ENCODE measurements at places on chromosomes 16 and 17.

GRCh38 chr16:80015566-80015965, 415.0 kb upstream of the MAF start:
- no peak for DNase-seq

- no peak for DNase-seq
Observed at GRCh38 chr17:39104046-39104445, 47.4 kb downstream of the PLXDC1 start.

DNA sequence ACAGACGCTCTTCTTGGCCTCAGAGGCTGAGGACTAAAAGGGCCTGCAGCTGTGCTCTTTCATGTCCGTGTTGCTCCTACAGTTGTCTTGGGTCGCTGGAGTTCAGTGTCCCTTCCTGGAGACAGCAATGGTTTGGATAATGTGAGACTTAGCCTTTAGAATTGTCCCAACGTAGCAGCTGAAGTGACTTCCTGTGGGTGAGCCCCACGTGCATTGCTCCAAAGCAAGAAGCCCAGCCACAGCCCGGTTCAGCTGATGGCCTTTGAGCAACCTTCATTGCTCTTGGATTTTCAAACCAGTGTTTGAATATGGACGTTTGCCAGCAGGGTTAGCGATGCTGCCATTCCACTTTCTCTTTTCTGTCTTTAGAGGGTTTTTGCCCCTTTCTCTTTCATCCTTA, 19.7 kb downstream of the TMEM11 start:
- DNase-seq = no peak

GRCh38 chr17:50630524-50631194, 4.0 kb upstream of the ABCC3 start:
- DNase-seq = peak; percentile 73

GRCh38 chr17:77332034-77332971, 191.5 kb downstream of the SEC14L1 start:
- peak; percentile 48 for DNase-seq

GRCh38 chr16:31471241-31471874, 594 bp upstream of the TGFB1I1 start:
- DNase-seq = no peak

- no peak for DNase-seq
Observed at GRCh38 chr17:62919388-62919787, 46.6 kb upstream of the TANC2 start.

DNA sequence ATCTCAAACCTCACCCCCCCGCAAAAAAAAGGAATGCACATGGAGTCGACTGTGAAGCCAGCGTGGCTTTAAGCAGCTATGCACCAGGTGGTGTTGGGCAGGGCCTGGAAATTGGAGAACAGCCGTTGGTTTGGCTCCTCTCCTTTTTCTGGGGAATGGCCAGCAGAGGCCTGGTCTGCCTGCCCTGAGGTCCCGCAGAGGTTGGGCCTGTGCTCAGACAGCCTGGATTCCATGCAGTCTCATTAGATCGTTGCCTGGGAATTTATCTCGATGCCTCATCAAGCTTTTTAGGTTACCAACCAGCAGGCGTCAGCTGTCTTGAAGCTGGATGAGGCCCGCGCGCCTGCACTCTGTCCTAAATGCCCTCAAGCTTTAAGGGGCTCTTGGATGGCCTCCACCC, 9.8 kb downstream of the SLC12A3 start:
- no peak for DNase-seq

GRCh38 chr17:27991462-27991993, 50.9 kb upstream of the NLK start:
- DNase-seq = no peak

- DNase-seq = no peak
Observed at GRCh38 chr16:23679986-23680336, 1.3 kb downstream of the PLK1 start.

DNA sequence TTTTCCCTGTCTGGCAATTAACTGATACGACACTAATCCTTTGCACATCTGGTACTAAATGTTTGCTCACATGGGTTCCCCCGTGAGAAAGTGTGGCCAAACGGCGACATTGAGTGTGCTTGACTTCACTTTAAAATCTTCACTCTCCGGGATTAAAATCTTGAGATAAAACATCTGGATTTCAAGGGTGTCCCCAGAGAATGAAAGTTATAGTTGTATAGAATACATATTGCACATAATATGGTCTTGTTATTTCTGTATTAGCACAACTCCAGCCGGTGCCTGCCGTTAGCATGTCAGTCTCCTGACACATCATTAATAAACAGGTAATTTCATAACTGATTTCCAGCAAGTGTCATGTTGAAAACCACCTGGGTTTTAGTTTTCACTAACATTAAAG, 749.0 kb upstream of the SOX9 start:
- no peak for DNase-seq

DNA sequence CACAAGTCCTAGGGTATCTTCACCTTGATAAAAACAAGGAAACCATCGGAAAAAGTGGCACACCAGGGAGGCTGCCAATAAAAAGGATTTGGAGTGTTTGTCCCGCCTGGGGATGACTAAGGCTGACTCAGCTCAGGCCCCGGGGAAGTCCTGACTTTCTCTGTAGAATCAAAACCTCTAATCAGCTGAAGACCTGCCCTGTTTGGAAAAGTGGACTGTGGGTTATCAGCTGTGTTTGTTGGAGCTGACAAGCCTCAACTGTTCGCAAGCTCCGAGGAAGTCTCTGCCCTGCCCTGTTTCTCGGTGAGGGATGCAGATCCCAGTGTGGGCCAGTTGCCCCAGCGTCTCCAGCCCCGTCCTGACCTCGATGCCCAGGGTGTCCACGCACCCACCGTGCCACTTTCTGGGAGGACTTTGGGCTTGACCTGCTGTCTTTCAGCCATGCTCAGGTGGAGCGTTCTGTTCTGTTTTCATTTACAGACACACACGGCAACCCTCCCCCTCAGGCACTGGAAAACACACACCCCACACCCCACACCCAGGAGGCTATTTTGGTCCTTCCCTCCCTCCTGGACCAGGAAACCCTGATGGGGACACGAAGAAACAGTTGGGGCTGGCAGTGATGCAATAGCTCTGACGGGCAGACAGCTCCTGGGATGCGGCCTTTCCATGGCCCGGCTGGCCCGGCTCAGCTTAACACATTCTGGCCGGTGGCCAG, 27.6 kb upstream of the PITPNA start:
- DNase-seq = no peak

DNA sequence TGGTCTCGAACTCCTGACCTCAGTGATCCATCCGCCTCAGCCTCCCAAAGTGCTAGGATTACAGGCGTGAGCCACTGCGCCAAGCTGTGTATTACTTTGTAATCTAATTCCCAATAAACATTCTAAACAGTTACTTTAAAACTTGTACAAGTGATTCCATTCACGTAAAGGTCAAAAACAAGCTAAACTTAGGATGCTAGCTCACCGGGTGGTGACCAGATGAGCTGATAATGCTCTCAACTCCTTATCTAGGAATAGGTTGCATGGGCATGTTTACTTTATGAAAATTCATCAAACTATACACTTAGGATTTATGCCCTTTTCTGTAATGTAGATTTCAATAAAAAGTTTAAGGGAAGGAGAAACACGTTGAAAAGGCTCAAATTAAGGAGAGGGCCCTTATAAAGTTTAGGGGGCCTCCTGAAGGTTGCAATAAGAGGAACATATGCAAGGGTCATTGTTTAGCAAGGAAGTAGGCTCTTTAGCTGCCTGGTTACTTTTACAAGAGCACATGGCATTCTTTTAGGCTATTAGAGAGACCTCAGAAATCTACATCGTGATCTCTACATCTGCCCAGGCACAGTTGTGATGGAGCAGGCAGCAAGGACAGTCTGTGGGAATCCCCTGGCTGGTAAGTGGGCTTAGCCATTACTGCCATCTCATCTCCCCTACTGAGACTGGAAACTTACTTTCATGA, 13.3 kb downstream of the CDR2 start:
- no peak for DNase-seq

DNA sequence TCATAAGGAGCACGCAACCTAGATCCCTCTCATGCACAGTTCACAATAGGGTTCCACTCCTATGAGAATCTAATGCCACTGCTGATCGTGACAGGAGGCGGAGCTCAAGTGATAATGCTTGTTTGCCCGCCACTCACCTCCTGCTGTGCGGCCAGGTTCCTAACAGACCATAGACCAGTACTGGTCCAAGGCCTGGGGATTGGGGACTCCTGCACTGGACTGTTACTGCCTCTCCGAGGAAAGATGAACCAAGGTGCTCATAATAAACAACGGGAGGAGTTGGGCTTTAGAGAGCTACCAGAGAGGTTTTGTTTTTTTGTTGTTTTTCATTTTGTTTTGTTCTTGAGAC, 58.2 kb downstream of the TK2 start:
- DNase-seq = no peak

DNA sequence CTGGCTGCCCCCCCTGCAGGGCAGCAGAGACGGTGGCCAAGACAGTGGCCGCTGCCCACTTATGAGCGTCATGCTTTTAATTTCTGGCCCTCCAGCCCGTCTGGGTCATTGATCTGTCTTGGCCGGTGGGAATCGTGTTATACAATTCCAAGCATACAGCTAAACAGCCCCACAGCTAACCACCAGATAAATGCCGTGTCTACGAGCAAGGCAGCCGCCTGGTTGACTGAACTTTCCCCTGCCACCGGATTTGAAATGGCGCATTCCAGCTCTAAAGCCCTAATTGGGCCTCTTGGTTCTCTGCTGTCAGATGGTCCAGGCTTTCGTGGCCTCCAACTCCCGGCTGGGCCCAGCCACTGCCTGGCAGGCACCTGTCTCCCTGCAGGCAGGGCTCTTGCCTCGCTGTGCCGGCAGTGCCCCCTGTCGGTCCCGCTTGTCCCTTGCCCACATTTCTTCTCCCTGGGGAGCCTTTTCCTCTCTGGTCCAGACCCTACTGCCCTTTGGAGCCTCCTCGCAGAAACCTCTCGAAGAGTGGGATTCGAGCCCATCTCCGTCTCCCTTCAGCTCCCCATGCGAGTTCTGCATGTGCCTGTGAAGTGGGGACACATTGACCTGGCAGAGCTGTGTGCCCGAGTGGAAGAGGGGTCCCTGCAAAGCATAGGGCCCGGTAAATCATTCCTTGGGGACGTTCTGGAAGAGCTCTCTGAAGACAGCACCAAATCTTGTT, 1.8 kb upstream of the RBFOX3 start:
- peak; percentile 73 for DNase-seq

DNA sequence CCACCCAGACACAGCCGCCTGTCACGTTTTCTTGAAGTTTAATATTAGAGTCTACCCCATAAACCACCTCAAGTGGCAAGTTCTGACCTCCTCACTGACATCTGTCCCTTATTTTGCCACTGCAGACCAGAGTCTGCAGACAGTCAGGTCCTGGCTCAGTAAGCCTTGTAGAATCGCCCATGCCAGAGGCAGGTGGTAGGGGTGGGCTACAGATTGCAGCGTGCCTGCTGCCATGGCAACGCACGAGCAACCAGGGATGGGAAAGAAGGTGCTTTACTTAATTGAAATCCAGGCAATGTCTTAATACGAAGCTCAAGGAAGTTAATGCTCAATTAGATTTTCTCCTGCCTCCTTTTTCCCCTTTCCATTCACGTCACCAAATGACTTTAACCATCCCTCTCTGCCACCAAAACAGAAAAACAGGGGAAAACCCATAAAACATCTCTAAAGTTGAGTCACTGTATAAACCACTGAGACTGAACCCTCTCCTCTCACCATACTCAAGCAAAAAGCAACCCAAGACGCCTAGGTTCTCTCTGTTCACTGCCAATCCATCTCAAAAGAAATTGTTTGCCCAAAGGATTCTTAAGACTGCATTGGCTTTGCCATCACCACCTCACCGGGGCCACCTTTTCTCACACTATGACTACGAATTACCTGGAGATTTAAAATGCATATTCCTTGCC, 228.8 kb downstream of the SLC39A11 start:
- no peak for DNase-seq

DNA sequence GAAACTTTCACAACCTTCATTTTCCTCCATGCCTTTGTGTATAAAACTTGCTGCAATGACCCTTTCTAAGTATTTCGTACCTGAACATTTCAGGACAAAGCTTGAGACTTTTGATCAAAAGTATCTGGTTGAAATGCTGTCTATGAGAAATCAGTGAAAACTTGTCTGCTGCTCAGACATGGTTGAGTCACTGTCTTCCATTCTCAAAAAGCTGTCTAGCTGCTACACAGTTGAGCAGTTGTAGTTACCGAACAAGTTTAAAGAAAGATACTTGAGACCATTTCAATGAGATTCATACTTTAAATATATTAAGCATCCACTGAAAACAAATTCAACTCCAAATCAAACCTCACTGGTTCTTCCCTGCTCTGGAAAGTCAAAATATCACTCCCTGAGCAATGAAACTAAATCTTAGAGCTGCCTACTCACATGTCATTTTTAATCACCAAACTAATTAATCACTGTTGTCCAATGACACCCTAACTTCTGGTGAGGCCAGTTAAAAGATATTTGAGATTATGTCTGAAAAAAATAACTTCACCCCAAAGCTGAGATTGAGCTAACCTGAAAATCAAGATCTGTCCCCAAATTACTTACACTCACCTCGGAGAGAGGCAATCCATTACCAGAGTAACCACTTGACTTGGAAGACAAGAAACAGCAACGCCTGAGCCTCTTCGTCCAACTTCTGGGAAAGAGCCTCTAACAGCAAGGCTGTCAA, 488 bp downstream of the TMEM100 start:
- no peak for DNase-seq

GRCh38 chr17:83064021-83064731, 15.2 kb upstream of the METRNL start:
- peak; percentile 25 for DNase-seq

DNA sequence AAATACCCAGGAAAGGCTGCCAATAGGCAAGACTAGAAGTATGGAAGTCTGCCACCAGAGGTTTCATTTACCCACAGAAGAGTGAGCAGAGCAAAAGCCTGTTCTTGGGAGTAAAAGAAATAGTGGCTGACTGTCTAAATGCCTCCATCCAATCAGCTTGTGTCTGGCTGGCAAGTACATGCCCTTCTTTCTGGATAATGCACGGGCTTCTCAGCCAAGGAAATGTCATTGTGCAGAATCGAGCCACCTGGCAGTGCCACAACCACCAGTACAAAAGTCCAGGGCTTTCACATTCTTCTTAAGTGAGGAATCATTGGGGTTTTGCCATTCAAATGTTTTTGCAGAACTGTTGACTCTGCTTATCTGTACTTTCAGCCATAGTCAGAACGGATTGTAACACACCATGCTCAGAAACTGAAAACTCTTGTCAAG, 10.1 kb upstream of the ERCC4 start:
- no peak for DNase-seq

DNA sequence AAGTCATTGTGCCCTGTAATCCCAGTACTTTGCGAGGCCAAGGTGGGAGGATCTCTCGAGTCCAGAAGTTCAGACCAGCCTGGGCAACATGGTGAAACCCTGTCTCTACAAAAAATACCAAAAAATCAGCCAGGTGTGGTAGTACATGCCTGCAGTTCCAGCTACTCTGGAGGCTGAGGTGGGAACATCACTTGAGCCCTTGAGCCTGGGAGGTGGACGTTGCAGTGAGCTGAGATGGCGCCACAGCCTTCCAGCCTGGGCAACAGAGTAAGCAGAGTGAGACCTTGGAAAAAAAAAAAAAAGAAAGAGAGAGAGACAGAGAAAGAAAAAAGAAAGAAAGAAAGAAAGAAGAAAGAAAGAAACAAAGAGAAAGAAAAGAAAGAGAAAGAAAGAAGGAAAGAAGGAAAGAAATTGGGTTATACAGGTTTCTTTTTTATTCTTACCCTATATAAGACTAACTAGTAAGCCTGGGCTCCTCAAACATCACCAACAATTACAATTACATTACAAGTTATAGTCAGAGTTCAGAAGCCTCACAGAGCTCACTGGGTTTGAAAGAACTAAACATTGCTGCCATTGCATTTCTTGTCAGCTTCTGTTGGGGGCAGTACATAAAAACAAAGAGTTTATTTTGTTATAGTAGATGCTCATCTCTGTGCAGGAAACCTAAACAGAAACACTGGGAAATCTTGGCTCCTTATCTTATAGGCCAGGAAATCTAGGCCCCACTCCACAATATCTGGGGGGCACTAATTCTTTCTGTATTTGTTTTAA, 6.7 kb upstream of the ABCA9 start:
- no peak for DNase-seq

All from activated naive CD8-positive, alpha-beta T cell treated with anti-CD3 and anti-CD28 coated beads, Interleukin-2, amount 10 ng/mL, durations not matched to agents 7 days and 5 days (primary cell).